BJ (cell line): ENCODE measurements at places on chromosomes 3 and 15.

GRCh38 chr3:11696054-11696453 is 52.3 kb upstream of the VGLL4 start:
- DNase-seq, result no peak

GRCh38 chr3:107679921-107680320 is 157.2 kb downstream of the BBX start:
- no peak for DNase-seq

- peak; percentile 52 for DNase-seq
Measured at GRCh38 chr15:37933666-37934065, 774 bp upstream of the TMCO5A start.

GRCh38 chr3:184498986-184499606 is 62.5 kb upstream of the EPHB3 start:
- DNase-seq, result no peak

DNA sequence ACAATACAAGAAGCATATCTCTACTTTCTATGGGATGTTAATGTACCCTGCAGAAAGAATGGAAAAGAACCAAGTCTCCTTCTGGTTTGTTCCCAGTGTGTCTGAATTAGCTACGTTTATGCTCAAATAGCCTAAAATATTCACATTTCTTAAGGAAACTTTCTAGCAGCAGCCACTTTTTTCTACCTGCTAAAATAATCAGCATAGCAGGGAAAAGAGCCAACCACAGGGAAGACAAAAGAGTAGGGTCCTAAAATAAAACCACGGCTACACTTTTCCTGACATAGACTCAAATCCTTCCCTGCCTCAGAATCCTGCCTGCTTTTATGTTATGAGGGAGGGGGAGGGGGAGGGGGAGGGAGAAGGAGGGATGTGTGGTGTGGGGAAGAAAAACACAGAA is 136.7 kb downstream of the GBE1 start:
- no peak for DNase-seq

DNA sequence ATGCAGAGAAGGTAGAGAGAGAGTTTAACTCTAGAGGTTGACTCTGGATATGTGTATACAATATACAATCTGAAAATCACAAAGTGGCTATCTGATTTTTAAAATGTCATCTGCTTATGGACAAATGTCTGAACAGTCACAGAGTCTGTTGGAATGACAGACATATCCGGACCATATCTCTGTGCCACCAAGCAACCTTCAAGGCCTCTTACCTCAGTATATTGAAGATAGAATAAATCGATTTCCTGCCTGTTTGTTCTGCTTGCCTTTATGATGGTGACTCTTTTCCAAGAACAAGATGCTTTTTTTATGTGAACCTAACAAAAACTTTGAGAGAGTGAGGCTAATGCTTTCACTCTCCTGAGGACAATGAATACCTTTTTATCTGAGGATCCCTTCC is 151.1 kb downstream of the RBPMS2 start:
- DNase-seq, result no peak

DNA sequence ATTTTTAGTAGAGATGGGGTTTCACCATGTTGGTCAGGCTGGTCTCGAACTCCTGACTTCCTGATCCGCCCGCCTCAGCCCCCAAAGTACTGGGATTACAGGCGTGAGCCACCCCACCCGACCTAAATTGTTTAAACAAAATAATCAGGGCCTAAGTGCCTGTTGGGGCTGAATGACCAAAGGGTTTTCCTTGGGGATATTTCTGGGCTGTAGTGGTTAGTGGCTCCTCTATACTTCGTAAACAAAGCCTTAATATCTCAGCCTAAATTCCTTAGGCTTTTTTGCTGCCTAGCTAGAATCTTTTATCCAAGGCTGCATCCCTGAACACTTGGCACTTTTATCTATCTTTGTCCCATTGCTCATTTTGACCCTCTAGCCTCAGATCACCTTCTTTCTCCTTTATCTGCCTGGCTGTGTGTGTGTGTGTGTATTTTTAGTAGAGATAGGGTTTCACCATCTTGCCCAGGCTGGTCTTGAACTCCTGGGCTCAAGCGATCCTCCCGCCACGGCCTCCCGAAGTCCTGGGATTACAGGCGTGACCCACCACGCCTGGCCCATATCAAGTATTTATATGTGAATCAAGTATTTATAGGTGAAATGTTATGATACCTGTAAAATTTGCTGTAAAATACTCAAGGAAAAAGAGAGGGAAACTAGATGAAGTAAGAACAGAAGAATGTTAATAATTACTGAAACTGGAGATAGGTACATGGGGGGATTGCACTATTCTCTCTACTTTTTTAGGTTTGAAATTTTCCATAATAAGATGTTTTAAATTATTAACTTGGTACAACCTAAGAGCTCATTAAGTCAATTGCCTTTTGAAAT is 1.8 kb downstream of the NUSAP1 start:
- DNase-seq, result no peak

DNA sequence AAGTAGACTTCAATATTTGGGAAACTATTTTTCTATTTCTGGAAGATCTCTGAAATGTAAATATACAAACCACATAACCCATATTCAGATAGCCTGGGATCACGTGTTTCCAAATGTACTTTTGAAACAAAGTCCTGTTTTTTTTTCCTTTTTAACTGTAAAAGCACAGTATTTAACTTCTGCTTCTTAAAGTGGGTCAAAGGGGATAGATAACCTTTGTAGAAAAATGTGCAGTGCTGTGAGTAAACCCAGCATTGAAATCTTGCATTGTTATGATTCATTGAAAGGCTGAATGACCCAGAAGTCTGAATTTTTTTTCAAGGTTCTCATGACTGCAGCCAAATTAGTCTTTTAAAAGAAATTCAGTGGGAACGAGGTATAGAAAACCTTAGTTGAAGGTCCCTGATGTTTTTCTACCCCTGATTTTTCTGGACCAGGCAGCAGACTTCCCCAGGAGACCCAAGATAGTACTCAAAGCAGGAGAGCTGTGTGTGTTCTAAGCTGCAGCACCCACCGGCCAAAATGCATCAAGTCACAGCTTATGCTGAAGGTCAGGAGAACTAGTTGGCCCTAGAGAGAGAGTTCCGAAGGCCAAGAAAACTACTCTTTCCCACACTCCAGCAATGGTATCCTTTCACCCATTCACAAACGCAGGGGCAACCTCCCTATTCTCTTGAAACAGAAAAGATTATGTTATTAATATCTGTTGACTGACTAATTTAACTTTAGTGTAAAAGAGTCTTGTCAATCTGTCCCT is 43.6 kb upstream of the APH1B start:
- no peak for DNase-seq

- DNase-seq, result no peak
Measured at GRCh38 chr3:116849261-116849688, 139.7 kb downstream of the TUSC7 start.

GRCh38 chr3:186307594-186308221 is 54.3 kb downstream of the DGKG start:
- no peak for DNase-seq

DNA sequence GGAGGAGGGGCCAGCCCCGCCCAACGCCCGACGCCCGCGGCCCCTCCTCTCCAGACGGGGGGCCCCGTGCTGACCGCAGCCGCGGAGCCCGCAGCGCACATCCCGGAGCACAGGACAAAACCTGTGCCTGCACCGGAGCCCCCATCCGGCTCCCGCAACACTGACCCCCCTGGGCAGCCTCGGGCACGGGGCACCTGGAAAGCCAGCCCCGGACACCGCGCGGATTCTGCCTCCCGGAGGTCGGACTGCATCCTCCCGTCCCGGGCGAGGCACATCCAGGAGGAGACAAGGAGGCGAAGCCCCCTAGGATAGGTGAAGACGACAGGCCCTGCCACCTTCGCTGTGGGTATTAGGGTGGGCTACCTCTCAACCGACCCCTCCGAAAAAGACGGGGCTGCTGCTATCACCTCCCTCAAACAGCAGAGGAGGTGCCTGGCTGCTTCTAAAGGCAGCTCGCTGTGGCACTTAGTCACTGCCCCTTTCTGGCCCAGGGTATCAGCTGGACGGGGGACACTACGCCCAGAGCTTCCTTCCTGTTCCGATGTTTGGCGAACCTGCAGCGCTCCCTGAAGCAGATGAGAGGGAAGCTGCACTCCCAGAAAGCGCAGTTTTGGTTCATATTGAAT is 10.6 kb downstream of the XXYLT1 start:
- DNase-seq, result no peak

DNA sequence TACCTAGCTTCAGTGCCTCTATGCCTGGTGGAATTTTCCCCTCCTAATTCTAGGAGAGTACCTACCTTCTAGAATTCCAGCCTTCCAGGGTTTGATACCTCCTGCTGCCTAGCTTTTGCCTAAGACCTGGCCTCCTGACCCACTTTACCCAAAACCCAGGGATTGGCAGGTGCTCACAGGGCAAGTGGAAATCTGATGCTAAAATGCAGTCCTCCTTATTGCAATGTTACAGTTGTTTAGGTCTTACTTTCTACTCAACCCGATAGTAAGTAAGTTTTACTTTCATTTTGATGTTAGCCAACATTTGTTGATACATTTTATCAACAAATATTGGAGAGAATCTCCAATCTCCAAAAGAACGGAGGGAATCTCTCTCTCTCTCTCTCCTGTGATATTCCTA is 275.9 kb downstream of the DOCK3 start:
- no peak for DNase-seq

- DNase-seq, result no peak
Measured at GRCh38 chr15:61731099-61731498, 329.1 kb downstream of the VPS13C start.

DNA sequence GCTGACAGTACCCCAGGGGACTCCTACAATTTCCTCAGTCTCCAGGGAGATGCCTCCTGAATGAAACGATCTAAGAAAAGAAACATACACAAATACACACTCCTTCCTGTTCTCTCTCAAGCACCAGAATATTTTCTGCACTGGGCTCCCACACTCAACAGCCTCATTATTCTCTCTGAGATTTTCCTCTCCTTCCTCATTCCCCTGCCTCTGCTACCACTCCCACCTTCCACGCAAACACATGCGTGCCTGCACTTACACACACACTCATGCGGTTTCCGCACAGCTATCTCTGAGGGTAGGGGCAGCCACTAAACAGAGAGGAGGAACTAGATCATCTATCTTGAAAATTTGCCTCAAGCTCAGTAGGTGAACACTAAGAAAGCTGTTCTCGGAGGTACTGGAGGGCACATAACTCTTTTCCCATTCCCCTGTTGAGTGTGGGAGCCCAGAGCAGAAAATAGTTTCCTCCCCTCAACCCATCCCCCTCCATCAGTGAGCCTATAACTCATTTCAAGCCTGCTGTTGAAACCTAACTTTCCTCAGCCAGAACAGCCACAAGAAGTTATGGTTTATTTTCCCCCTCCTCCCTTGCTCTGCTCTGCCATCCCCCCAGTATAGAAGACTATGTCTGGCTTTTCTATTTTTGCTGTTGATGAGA is 30.5 kb upstream of the TIPARP start:
- DNase-seq, result no peak

GRCh38 chr3:123287962-123288302 is 86.2 kb downstream of the SEC22A start:
- no peak for DNase-seq

GRCh38 chr15:72197460-72198355 is at the start of gene GRAMD2A:
TSS of gene GRAMD2A (minus strand) at chr15:72197787.
- no peak for DNase-seq

GRCh38 chr3:95352471-95352870 is 1289.6 kb downstream of the NSUN3 start:
- DNase-seq, result no peak

- DNase-seq, result no peak
Measured at GRCh38 chr3:171454041-171454440, 6.2 kb downstream of the TNIK start.

- DNase-seq, result no peak
Measured at GRCh38 chr15:77617476-77618230, 15.1 kb downstream of the LINGO1 start.

DNA sequence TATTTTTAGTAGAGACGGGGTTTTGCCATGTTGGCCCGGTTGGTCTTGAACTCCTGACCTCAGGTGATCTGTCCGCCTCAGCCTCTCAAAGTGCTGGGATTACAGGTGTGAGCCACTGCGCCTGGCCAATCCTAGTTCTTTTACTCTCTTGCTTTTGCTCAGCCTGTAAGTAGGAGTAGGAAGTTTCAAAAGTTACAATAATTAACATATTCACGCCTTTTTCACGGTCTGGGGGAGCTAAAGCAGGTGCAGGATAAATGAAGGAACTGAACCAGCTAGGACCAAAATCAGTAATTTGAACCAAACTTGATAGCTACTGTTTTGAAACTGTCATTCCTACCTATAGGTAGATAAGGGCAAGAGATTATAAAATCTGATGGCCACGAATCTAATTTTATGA is 98.5 kb downstream of the CACNA1D start:
- no peak for DNase-seq

DNA sequence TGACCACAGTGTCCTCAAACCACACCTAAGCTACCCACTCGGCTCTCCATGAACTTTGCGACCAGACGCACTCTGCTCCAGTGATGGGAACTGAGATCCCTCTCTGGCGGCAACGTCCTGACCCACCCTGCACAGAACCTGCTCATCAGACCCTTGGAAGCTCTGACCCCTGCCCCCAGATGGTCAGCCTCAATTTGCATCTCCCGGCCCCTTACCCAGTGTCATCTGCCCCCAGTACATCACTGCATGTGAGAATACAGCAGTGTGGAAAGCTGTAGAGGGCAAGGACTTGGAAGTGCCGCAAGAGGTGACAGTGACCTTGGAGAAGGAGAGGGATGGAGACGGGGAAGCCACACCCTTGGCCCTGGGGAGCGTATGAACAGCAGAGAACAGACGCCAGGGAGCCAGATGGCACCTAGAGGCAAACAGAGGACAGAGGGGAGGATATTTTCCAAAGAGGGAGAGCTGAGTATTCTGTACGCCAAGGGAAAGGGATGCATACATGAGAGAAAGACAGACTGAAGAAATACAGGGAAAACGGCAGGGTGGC is 192.0 kb downstream of the XXYLT1 start:
- no peak for DNase-seq

DNA sequence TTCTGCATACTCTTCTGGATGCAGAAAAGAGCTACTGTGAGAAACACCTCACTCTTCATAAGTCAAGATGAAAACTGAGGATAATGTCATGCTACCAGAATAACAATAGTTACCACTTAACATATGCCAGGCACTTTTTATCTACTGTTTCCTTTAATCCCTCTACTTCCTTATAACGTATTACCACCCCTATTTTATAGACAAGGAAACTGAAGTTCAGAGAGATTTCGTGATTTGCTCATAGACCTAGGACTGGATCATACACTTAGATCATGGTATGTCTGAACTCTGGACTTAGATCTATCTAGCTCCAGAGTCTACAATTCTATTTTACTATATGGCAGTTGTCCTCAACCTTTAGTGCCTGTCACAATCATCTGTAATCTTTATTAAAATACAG is 155.7 kb upstream of the TSPAN3 start:
- DNase-seq, result no peak

- DNase-seq, result no peak
Measured at GRCh38 chr3:184781801-184782200, 30.2 kb upstream of the VPS8 start.

- DNase-seq, result no peak
Measured at GRCh38 chr3:59308684-59309083, 258.9 kb upstream of the CFAP20DC start.

- DNase-seq, result peak; percentile 4
Measured at GRCh38 chr3:197186887-197187588, 111.4 kb downstream of the DLG1 start.
